ENCODE measurements at places on chromosomes 1 and 21. TPM values are rescaled to one million over a fixed set of nuclear protein-coding genes. Genes with fewer than 3 reads are reported as not detected.

DNA sequence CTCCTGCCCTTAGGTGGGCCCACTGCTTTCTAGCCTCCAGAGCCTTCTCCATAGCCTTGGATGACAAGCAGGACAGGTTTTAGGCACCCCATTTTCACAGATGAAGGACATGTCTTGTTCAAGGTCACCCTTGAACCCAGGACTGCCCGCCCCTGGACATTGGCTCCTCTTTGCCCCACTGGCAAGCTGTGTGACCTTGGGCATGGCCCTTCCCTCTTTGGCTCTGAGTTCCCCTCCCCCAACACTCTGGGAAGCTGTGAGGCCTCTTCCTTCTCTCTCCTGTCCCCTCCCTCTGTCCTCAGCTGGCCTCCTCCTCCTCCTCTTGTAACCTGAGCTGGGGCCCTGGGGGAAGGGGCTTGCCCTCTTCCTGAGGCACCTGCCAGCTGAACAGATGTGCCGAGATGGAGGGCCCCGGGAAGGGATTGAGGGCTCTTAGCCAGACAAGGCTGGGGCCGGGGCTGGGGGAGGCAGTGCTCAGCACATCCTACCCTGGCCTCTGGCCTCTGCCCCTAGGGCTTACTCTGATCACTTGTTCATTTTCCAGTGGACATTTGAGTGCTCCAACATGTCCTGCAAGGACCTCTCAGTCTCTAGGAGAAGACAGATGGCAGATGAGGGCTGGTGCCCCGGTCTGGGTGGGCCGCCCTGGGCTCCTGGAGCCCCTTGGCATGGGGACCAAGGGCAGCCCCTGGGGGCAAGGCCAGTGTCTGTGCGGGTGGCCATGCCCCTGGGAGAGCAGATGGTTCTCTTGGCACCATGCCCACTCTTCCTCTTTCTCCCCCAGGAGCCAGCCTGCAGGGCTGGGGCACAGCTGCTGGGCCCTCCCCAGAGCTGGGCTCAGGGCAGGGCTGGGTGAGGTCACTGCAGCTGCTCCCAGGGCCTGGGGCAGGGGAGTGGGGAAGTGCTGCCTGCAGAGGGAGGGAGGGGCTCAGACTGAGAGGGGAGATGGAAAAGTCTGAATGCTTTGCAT is 10.7 kb downstream of the FOXO6 start:
- no peak for DNase-seq

- DNase-seq: no peak
These were observed at the start of gene CAMK2N1 for GRCh38 chr1:20485527-20486456. TSS of gene CAMK2N1 (minus strand) at chr1:20486210. CDS start at chr1:20485379, 831 bp downstream.

GRCh38 chr1:215081661-215082531 is 641 bp upstream of the KCNK2 start:
- no peak for DNase-seq

DNA sequence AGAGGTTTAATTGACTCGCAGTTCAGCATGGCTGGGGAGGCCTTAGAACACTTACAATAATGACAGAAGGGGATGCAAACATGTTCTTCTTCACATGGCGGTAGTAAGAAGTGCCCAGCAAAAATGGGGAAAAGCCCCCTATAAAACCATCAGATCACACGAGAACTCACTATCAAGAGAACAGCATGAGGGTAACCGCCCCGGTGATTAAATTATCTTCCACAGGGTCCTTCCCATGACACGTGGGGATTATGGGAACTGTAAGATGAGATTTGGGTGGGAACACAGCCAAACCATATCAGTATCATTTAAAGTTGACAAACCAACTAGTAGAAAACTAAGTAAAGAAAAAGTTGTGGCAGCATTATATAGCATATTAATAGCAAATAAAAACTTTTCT is 71.3 kb upstream of the DNAJC6 start:
- DNase-seq: no peak

DNA sequence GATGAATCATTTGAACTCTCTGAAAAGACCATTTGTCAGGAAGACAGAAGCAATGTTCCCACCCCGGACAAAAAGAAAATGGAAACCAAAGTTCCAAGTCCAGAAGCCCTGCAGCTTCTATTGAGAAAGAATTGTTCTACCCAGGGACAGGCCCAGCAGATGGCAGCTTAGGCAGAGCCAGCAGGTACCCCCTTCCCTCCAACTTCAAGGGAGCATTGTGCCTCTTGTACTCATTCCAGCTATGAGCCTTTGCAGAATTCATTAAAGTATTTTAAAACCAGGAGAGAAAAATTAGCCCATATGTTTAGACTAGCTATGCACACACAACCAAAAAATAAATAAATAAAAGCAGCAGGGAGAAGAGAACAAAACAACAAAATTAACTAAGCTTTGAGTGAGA is 85.2 kb upstream of the KCND3 start:
- no peak for DNase-seq

DNA sequence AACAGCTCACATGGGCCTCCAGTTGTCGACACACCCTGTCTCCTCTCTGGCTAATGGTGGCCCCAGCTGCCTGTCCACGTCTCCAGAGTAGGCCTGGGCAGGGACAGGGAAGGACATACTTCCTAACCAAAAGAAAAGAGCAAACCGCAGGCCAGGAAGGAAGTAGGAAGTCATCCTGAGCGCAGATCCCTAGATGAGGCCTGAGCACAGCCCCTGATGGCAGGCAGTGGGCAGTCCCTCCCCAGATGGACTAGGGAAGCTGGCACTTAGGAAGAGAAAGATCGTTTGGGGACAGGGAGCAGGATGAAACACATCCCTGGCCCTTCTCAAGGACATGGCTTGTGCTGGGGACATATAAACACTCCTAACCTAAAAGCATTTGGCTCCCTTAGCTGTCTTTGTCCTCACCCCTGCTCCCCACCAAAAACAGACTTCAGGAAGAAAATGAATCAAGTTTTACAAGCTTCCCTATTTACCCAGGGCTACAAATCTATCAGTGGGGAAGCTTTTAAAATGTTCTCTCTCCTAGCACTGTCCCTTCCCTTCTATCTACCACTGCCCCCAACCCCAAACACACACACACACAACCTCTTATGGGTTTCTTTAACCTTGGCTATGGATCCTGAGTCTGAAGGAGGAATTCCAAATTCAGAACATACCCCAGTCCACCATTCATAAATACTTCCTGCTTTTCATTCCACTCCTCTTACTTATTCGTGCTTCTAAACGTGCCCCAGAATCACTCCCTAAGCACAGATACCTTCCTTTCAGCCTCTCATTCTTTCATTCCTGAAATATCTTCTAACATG is 21.1 kb downstream of the SSBP3 start:
- DNase-seq: no peak

- no peak for DNase-seq
These were observed 24.9 kb upstream of the FMO2 start for GRCh38 chr1:171160211-171160610.

OPRD1 gene
- 0.62 TPM for polyA plus RNA-seq

DEPDC1 gene
- polyA plus RNA-seq: 16.8 TPM

TGFBR3 gene
- polyA plus RNA-seq: 111 TPM

SIM2 gene
- 21.8 TPM for polyA plus RNA-seq

OR6K3 gene
- polyA plus RNA-seq: 0.07 TPM

SLC45A1 gene
- polyA plus RNA-seq: 3.7 TPM

Measured in left renal cortex interstitium (tissue), 4 donors.